ENCODE measurements at places on chromosomes 5 and 9.

GRCh38 chr9:128735373-128735772, 11.4 kb upstream of the ZDHHC12 start:
- no peak for DNase-seq

GRCh38 chr5:93278896-93279295, 302.1 kb downstream of the NR2F1-AS1 start:
- DNase-seq: no peak

- DNase-seq: no peak
Measured at GRCh38 chr9:83521411-83521810, 16.8 kb downstream of the FRMD3 start.

- DNase-seq: no peak
Measured at GRCh38 chr5:112554101-112554977, 135.3 kb upstream of the EPB41L4A start.

GRCh38 chr5:138054206-138054605, 21.3 kb upstream of the FAM13B start:
- no peak for DNase-seq

DNA sequence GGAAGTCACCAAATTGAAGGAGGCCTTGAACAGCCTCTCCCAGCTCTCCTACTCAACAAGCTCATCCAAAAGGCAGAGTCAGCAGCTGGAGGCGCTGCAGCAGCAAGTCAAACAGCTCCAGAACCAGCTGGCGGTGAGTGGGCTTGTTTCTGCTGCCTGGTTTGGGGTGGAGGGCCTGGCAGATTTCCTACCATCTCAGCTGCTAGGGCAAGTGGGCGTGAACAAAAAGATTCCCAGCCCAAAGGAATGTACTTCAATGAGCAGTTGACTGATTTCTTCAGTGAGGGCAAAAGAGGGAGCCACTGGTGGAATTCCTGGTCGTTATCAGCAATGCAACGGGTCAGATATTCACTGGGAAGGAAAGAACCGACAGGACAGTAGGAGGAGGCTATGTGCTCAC, 12.6 kb upstream of the TTC23L start:
- no peak for DNase-seq

DNA sequence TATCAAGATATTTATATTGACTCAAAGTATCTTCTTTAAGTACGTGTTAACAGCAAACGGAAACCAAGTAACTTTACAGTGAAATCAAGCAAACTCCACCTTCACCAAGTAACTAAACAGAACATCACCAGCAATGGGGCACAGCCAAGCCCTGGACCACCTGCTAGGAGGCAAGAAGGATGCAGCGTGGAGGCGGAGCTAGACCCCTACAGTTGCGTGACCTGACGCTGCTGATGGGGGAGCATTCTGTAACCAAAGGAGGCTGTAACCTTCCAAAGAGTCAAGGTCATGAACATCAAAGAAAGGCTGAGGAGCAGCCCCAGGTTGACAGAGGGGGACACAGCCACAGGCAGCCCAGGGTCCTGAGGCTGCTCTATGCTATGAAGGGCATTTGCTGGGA, 6.1 kb downstream of the VAV2 start:
- DNase-seq: no peak

DNA sequence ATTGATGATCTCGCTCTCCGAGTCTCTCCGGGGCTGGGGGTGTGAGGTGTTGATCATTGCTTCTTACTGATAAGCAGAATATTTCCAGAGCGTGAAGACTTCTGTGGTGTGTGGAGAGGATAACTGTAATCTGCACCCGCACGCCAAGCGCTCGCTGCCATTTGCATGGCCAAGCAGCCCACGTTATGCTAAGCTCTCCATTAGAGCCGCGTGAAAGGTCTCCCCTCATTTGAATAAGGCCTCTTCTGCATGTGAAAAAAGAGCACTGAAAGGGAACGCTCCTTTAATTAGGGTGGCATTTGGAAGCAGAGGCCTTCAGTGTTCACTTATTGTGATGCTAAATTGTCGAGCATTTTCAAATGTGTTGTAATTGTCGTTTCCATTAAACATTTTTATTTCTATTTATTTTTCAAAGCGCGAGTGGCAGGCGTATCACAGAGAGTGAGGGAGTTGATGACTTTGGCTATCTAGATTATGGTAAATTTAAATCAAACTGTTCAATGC, 163.6 kb upstream of the IRX2 start:
- no peak for DNase-seq

GRCh38 chr5:149679876-149680809, 50.0 kb upstream of the PPARGC1B start:
- no peak for DNase-seq

DNA sequence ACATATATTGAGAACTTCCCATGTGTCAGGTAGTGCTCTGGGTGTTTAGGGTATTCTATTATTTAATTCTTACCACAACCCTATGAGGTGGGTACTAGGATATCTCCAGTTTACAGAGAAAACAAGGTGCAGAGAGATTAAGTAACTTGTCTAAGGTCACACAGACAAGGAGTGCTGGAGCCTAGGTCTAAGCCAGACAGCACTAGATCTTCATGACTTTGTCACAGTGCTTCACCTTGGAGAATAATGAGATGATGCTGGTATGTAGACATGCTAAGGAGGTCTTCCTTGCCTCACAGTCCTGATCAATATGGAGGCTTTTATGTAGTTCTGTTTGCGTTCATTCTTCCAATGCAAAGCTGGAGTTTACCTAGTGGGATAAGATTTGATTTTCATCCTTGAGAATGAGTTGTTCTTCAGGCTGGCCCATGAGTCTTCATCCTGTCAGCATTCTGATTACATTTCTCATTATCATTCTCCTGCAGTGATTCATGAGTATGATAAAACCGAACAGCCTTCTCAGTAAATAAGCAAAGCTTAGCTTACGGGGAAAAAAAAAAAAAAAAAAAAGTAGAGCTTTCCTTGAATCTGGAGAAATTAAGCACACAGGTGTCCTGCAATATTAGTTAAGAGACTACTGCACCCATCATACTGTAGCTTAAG, 176.3 kb downstream of the C9orf152 start:
- no peak for DNase-seq

- DNase-seq: no peak
Measured at GRCh38 chr5:57710126-57710525, 227.5 kb upstream of the ACTBL2 start.

- no peak for DNase-seq
Measured at GRCh38 chr5:33275391-33275790, 165.4 kb upstream of the TARS1 start.

DNA sequence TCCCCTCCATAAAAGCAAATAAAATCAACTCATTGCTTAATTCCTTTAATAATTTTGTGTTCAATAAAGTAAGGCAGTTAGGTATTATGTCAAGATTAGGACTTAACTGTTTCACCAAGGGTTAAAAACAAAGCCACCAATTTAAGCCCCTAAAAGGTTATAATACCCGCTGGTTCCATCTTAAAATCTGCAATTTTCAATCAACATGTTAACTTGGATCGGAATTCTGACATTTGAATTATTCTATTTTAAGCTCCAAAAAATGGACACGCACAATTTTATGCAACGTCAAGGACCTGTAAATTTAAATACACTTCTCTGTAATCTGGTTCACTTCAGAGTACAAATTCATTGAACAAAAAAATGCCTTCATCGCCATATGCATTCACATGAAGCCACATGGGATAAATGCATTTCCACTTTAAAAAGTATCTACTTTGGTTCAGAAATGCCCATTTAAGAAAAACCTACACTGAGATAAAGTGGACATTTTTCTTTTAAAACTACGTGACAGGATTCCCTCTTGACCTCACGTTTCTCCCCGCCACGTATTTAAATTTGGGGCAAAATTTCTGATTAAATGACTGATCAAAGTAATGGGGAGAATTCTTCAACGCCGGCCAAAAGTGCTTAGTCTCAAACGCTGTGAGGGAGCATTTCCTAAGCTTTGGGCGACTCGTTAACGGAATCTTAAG, 721 bp downstream of the GIN1 start:
- DNase-seq: no peak

GRCh38 chr5:157463621-157464518, 3.9 kb downstream of the NIPAL4 start:
- no peak for DNase-seq

- DNase-seq: no peak
Measured at GRCh38 chr9:112700085-112700484, 17.8 kb downstream of the INIP start.

DNA sequence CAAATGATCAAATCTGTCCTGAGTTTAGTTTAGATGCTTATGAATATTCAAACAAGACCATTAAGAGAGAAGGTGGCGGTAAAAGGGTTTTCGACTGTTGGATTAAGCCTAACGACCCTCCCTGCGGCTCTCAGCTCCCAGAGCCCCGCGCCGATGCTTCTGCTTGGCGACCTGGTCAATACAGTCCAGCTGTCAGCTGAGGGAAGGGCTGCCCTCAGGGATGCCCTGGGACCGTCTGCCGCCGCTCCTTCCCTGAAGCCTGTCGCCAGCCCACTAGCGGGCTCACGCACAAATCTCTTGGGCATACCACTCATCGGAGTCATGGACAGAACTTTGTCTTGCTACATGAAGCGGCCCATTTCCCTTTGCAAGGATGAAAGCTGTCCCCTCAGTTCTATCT, 136.6 kb upstream of the RAPGEF1 start:
- no peak for DNase-seq

GRCh38 chr9:109026306-109026705, 13.0 kb upstream of the CTNNAL1 start:
- DNase-seq: no peak

DNA sequence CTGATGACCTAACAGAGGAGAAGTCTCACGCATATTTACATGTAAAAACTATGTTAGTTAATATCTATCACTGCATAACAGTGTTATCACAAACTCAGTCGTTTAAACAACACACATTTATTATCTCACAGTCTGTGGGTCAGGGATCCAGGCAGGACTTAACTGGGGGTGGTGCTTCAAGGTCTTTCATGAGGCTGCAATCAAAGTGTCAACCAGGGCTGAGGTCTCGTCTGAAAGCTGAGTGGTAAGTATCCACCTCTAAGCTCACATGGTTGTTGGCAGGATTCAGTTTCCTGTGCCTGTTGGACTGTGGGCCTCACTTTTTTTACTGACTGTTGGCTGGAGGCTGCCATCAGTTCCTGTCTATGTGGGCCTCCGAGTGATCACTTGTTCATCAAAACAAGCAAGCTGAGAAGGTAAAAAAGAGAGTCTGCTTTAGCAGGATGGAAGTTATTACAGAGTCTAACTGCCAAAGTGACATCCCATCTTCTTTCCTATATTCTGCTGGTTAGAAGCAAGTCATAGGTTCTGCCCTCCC, 188.6 kb downstream of the CARTPT start:
- no peak for DNase-seq

DNA sequence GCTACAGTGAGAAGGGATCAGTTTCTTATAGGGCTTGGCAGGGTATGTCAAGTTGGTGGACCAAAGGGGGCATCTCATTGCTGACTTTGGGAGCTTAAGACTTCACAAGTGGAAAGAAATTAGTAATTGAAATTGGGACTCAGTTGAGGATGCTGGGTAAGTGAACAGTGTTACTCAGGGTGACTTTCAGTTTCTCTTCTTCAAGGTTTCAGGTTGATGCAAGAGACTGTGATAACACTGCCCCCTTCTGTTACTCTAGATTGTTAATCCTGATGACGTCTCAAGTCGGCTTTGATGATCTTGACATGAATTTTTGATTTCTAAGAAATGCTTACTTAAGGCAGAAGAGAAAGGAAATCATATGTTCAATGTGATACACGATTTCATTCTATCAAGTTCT, 21.3 kb downstream of the KCTD16 start:
- peak; percentile 78 for DNase-seq

DNA sequence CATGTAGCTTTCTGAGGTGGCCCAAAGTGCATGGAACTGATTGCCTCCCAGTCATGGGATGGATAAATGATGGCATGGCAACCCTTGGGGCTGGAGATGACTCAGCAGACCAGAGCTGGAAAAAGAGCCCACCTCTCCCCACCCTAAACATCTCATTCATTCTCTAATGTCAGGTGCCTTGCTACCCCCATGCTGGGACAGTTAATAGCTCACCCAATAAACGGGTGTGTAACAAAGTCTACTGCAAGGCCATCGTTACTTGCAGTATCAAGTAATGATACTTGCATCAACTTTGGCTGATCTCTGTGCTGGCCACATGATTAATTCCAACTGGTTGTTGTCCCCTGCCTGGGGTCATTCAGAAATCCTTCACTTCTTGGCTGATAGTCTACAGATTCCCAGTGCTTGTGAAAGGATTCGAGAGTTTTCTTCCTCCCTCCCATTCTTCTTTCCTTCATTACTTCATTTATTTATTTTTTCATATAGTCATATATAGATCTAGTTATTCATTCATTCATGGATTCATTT, 122.8 kb upstream of the TRIM32 start:
- DNase-seq: no peak

GRCh38 chr5:100856462-100856861, 46.6 kb downstream of the ST8SIA4 start:
- DNase-seq: no peak

- no peak for DNase-seq
Measured at GRCh38 chr9:93085676-93086075, 10.3 kb upstream of the CARD19 start.

DNA sequence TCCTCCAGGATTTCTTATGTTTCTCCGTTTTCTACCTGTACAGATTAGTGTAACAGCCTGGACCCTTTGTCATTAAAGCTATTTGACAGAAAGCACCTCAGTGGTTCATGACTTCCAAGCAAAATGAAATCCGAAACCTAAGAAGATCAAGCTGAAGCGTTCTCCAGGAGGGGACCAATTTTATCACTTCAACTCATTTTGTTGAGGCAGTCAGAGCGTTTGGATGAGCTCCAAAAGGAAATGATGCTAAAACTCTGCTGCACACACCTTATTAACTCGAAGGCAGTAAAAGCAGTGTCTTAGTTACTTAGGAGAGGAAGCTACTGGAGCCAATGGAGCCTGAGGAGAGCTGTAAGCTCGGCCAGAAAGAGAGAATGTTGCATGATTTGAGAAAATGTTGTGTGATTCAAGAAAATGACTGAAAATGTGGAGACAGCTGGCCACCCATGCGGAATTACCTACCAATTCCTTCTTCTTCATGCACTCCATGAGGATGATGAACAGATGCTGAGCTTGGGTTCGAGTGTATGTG, 346.7 kb upstream of the KLF9 start:
- DNase-seq: no peak

- no peak for DNase-seq
Measured at GRCh38 chr5:180156141-180156540, 52.9 kb downstream of the RASGEF1C start.
